ENCODE measurements at places on chromosomes 1 and 21.
A peak's percentile ranks its signal among the peaks of the same experiment; 100 is the strongest.

- DNase-seq = no peak
Observed at GRCh38 chr1:145887631-145888030, 2.0 kb upstream of the ANKRD35 start.

- DNase-seq = no peak
Observed at GRCh38 chr1:3465091-3465934, 10.8 kb downstream of the ARHGEF16 start.

- no peak for DNase-seq
Observed at GRCh38 chr1:17229379-17229778, 19.5 kb upstream of the PADI3 start.

GRCh38 chr1:204513117-204513716 lies 3.0 kb upstream of the MDM4 start:
- DNase-seq = no peak

DNA sequence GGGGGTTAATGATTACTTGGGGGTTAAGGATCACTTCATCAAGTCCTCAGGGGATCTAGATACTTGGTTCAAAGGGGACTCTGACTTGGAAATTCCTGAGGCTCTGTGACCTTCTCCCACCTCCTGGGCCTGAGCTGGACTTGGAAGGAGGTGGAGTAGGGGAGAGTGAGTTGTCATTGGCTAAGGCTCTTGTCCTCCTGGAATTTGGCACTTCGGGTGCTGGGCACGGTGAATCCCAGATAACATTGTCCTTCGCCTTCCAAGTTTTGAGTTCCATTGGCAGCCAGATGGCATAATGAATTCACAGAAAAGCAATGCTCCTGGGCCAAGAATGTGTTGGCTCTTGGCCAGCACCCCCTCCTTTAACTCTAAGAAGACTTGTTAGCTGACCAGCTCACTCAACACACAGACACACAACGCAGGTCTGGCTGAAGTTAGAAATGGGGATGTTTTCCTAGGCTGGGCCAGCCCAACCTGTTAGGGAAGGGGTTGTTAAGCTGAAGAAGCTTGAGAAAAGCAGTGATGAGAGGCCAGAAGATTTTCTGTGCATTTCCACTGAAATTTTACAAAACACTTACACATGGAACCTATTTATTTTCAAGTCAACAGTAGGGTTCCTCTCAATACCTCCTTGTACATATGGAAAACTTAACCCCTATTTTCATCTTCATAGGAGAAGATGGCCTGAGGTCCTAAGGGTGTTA lies 29.7 kb downstream of the SLC26A9 start:
- no peak for DNase-seq

GRCh38 chr1:220788900-220789299 lies 2.2 kb downstream of the MTARC1 start:
- DNase-seq = no peak

DNA sequence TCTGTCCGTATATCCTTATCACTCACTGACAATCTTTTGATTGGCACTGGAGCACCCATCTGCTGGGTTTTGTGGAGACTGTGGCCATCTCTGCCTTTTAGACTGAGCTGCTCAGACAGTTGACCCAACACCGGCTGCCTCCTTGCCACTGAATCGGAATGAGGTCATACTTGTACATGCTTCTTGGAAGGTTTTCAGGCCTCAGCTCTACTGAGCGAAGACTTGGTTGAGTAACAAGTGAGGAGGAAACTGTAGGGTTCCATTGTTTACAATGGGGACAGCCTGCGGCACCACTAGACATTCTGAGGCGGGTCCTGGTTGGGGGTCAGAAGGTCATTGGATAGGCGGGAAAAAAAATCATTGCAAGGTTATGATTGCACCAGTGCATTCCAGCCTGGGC lies 320.3 kb downstream of the KIF26B start:
- DNase-seq = no peak

DNA sequence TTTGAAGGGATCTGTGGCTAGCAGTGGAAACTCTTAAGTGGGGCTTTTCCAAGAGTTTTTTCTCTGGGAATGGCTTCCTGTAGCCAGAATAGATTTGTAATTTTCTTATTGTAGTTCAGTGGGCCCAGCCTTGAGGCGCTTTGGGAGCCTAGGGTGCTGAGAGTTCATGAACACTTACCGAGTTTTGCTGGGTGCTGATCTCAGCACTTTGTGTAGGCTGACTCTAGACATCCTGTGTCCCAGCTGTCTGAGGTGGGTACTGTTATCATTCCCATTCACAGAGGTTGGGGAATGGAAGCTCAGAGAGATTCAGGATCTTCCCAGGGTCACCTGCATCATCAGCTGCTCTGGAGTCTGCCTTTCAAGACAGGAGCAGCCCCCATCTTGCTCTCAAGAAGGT lies 7.0 kb downstream of the PPFIA4 start:
- DNase-seq = no peak

- DNase-seq = no peak
Observed at GRCh38 chr1:209937996-209938959, at the start of gene SYT14. SYT14 (plus strand) TSS chr1:209938217; CDS start chr1:209938265, 48 bp downstream.

GRCh38 chr1:227916655-227917054 lies 31.1 kb downstream of the WNT9A start:
- DNase-seq = no peak

GRCh38 chr21:32325706-32326105 lies 27.1 kb downstream of the MRAP start:
- DNase-seq = no peak

- no peak for DNase-seq
Observed at GRCh38 chr1:234486858-234487840, 8.2 kb upstream of the TARBP1 start.

DNA sequence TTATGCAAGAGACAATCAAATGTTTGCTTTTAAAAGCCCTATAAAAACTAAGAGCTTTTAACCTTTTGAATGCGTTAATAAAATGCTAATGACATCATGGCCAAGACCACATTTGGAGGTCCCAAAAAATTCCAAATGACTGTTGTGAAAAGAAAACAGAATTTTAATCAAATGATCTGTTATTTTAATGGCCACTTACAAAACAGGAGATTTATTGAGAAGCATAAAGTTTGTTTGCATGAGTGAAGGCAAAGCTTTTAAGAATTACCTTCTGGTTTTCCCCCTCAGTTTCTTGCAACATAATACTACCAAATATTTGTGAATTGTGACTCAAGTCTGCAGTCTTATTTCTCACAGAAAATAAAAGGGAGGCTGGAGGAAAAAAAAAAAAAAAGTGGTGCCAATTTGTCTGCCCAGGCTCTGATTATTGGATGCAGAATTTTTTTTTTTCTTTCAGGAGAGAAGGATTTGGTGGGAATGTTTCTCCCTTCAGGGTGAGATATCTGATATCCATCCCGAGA lies 60.7 kb downstream of the GORAB start:
- no peak for DNase-seq

DNA sequence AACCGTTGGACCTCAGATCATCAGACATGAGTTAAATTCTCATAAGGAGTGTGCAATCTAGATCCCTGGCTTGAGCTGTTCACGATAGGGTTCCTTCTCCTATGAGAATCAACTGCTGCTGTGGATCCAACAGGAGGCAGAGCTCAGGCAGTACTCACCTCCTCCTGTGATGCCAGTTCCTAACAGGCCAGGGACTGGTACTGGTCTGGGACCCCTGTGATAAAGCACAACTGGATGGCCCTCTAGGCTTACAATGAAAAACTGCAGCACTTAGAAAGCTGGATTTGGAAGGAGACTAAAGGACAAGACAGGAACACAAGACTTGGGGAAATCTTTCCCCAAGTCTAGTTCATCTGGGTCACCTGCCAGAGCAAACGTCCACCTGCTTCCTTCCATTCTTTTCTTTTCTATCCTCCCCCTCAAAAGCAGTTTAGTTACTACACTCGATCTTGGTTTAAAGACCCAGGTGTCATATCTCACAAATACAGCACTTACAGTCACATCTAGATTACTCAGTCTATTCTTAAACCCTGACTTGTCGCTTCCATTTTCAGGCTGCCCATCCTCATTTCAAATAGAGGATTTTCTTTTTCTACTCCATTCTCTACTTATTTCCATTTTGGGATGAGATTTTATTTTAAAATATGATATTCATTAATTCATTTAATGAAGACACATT lies 59.8 kb downstream of the PTPN14 start:
- DNase-seq = no peak

DNA sequence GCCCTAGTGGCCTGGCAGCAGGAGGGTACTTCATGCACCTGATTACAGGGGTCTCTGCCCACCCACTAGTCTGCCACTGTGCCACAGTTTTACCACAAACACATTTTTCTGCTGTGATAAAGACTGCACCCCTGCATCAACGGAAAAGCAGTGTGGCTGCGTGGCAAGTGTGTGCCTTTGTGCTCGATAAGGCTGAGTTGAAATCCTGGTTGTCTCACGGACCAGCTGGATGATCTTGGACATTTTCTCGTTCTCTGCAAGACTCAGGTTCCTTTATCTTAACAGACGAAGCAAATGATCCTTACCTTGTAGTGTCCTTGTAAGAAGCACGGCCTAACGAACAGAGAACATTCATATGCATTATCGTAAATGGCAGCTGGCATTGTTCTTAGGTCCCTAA lies 10.2 kb downstream of the GRHL3 start:
- DNase-seq = no peak

- DNase-seq = no peak
Observed at GRCh38 chr1:202954057-202954745, 3.9 kb downstream of the ADIPOR1 start.

- DNase-seq = no peak
Observed at GRCh38 chr1:181484821-181485220, 1.5 kb downstream of the CACNA1E start.

GRCh38 chr1:177984136-177984525 lies 14.3 kb upstream of the SEC16B start:
- no peak for DNase-seq

- no peak for DNase-seq
Observed at GRCh38 chr1:230930986-230931385, 47.7 kb downstream of the TTC13 start.

DNA sequence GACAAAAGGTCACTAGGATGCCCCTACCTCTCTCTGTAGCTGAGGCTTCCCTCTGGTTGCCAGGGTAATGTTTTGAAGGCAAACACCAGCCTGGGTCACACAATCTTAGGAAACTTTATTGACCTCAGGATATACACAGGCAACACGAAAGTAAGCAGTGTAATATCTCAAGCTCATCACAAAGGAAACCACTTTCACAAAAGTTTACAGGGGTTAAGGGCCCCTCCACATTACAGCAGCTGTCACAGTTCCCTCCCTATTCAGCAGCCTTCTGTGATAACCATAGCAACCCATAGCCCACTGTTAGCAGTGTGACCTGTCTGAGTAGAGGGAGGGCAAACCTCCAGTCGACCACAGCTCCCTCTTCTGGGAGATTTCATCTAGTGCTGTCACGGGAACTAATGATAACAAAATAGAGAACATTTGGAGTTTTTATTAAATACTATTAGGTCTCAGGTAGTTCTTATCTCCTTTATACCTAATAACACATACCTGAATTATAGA lies 149.8 kb downstream of the PTPRC start:
- DNase-seq = no peak

DNA sequence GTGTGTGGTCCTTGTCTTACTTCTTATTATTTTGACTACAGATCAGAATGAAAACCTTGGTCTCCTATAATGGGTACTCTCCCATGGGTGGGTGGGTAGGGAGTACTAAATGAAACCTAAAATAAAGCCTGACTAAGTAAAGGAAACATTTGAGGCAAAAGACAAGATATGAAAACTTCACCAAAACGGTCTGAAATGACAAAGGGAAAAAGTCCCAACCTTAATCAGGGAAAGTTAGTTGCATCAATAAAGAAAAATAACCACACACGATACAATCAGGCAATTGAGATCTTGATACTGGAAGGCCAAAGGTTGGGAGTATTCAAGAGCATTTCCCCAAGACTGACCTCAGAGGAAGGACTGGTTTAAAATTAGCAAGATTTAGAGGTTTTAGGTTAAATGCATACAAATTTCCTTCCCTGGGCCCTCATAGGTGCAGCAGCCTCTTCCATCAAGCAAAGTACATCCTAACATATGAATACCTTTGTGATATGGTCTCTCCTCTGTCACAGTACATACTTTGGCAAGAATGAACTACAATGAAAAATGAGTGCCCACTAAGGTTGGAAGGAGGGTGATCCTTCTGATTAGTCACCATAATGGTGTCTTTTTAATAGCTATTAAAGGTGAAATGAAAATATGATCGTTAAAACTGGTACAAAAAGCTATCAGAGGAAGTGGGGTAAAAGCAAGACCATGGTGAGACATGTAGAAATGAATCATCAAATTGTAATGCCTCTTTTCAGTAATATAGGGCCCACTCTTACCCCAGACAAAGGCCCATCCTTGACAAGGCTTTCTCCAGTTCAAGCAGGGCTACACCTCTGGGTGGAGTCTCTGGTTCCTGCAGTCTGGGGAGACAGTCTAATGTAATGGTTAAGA lies 15.3 kb upstream of the TNFSF4 start:
- DNase-seq = no peak

DNA sequence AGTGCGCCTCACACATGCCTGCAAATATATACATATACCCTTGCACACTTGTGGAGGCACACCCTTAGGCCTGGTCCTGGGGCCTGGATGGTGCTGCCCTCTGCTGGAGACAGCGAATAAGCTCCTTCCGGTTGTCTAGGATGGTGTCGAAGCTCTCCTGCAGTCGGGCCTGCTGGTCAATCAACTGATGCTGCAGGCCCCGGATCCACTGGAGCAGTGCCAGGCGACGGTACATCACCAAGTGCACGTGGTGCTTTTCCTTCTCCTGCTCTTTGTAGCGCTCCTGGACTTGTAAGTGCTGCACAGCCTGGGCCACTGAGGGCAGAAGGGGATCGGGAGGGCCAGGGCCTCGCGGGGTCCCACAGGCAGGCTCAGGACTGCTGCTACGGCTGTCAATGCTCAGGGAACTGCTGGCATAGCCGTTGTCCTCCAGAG lies 3.1 kb downstream of the C1orf216 start:
- DNase-seq = peak; percentile 71

- no peak for DNase-seq
Observed at GRCh38 chr1:185916861-185917260, 182.7 kb downstream of the HMCN1 start.

DNA sequence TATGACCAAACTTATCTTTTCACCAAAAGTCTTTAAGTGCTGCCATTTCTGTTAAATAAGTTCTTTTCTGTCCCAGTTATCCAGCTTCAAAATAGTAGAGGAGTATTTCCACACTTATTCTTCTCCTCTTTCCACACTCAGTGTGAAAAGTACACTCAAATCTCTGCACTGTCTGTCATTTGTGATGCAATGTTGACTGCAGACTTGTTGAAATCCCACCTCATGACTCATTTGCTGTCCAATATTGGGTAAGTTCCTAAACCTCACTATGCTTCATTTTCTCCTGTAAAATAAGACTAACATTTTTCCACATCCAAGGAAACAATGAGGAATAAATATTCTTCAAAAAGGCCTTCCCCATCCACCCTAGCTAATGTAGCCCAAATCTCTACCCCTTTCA lies 17.5 kb downstream of the LRRIQ3 start:
- DNase-seq = no peak
